ENCODE measurements at places on chromosomes 13 and 19.

DNA sequence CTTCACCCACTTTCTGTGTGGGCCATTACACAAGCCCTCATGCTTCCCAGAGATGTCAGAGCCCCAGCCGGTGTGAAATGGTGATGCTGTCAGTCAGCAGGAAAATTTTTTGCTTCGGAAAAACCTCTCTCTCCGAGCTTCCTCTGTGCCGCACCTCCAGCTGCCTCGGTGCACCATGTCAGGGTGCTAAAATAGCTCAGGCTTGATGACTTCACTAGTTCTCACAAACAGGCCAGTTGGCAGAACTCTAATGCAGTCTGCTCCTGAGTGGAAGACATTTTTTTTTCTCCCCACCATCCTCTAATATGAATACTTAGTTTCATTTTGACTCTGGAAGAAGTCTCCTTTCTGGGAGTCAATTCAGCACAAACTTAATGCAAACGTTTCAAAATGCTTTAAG is 71.3 kb downstream of the KLF12 start:
- DNase-seq = no peak

DNA sequence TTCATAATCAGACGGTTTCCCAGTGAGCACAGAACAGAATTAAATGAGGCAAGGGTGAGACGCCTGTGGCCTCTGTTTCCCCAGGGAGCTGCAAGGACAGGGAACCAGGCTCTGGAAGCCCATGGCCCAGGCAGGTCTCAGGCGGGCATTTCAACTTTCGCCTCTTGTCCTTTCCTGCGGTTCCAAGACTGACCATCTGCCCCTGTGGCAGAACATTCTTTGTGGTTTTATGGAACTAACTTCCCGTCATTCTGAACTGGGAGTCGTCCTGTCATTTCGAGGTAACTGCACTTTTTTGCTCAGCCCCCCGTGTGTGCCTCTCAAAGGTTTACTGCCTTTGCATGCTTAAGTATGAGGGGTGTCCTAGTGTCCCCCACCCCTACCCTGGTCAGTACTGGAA is 70.9 kb downstream of the KL start:
- DNase-seq = no peak

GRCh38 chr13:110070046-110070445 is 236.9 kb downstream of the COL4A1 start:
- DNase-seq = no peak

- DNase-seq = no peak
Measured at GRCh38 chr13:61777899-61778298, 362.2 kb upstream of the PCDH20 start.

- DNase-seq = no peak
Measured at GRCh38 chr13:101416181-101417042, at the start of gene NALCN. Gene NALCN, minus strand, starts transcription at chr13:101416508. Its CDS starts 17,382 bp downstream, at chr13:101399126.

- DNase-seq = no peak
Measured at GRCh38 chr19:49210901-49211451, 53.4 kb downstream of the TRPM4 start.

- no peak for DNase-seq
Measured at GRCh38 chr13:95605448-95606125, 38.9 kb downstream of the DZIP1 start.

DNA sequence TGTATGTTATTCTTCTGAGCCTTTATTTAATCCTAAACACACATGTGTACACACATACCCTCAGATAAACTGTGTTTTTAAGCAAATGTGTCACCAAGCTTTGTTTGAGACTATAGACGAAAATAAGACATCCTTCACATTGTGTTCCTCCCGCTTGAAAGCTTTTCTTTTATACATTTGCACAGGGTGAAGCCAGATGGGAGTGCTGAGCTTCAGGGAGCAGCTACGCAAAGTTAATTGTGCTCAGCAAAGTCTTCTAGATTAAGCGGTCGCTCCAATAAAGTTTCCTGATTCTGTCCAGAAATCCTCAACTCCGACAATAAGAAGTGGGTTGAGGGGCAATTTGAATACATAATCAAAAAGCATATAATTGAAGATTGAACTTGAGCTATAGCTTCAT is 117.2 kb upstream of the ARGLU1 start:
- no peak for DNase-seq

GRCh38 chr13:28333204-28333881 is 161.6 kb downstream of the FLT1 start:
- DNase-seq = no peak

- no peak for DNase-seq
Measured at GRCh38 chr13:41241626-41242025, 21.8 kb downstream of the MTRF1 start.

GRCh38 chr13:59681636-59682311 is 482.0 kb downstream of the DIAPH3 start:
- DNase-seq = no peak

DNA sequence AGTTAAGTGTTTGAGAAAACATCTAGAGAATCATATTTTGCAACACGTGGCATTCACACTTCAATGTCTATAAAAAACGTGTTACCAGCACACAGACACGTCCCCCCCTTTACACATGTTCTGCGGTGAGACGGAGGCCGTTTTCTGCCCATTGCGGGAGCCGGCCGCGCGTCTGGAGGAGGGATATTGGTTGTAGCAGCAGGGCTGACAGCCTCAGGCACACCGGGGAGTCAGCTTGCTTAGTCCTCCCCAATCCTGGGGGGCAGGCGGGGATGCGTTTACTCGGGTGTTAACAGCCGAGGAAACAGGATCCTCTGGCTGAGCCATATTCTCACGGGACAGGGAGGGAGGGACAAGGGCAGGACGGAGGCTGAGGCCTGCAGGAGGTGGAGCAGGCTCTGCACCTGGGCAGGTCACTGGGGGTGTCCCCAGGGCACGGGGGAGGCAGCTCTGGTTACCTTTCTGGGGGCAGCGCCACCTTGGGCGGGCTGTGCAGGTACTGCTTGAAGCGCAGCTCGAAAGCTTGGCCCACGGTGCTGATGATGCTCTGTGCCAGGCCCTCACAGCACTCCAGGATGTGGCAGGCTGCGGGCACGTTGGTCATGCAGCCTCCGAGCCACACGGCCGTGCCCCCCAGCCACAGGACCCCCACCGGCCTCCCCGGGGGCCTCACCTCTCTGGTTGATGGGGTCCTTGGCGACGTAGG is 25.0 kb downstream of the SHC2 start:
- DNase-seq = no peak

DNA sequence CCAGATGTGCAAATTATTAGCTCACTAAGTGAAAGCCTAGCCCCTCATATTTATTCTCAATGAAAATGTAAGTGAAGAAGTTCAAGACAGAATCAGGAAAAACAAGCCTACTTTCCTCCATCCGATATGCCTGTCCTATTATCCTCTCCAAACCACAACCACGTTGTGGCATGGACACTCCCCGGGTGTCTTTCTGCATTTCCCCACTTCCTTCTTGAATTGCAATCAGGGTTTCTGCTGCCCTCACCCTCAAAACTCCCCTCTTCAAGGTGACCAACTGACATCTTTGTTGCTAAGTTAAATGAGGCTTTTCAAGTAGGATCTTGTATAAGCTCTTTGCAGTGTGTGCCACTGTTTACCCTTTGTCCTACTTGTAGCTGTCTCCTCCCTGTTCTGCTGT is 11.8 kb downstream of the SLC25A30 start:
- DNase-seq = no peak

GRCh38 chr13:110410936-110411687 is 104.0 kb downstream of the COL4A2 start:
- DNase-seq = no peak

DNA sequence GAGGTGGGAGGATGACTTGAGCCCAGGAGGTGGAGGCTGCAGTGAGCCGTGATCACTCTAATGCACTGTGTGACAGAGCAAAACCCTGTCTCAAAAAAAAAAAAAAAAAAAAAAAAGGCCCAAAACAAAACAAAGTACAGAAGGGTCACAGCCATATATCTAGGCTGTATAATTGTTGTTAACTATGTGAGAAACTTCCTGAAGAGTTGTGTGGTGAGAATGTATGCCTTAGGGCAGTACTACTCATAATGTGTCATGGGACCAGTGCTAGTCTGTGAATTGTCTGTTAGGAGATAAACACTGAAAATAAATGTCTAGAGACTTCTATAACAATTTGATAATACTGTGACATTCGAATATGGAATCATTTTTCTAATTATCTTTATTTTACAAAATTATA is 43.1 kb downstream of the PAN3 start:
- no peak for DNase-seq

DNA sequence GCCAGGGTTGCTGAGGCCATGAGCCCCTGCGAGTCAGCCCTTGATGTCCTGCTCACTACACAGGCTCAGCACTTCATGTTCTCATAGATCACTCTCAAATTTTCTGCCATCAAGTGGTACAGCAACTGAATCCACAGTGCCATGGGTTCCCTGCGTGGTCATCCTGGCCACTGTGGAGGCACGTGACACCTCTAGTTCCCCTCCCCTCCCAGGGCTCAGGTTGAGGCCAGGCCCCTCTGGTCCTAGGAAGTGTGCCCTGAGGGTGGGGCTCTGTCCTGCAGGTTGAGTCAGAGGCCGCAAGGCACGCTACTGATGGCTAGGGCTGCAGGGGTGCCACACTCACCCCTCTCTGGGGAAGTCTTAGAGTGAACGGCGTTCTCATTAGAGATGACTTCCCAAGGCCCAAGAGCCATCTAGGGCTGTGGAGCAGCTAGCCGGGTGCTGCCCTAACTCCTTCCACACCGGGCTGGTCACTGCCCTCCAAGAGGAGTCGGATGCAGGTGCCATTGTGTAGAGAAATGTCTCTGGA is 39.8 kb upstream of the TPM4 start:
- DNase-seq = no peak

- DNase-seq = no peak
Measured at GRCh38 chr13:31898378-31899071, 133.0 kb upstream of the FRY start.

DNA sequence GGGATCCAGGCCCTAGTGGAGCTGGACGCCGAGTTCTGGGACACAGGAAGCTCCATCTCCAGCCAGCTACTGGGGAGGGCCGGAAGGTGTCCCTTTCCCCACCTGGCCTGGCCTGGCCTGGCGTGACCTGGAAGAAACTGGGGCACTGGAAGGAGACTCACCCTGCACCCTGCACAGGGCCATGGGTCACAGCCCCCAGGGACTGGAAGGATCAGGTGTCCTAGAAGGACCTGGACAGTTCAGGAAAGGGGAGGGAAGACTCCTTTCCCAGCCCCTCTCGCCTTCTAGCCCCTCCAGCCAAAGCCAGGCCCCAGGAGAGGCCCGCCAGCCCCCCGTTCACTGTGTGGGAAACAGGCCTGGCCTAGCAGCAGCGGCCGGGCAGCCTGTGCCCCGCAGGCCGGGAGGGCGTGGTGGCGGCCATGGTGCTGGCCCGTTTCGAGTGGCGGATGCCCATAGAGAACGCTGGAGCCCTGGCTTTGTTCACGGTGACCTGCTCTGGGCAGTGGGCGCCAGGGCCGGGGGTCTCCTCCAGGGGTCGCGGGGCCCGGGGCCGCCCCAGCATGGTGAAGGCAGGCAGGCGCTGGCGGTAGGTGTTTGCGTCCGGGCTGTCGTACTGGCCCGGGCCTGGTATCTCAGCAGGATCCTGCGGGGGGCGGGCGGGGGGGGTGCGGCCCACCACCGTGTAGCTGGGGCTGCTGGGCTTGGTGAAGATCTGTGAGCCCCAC is 2.8 kb upstream of the SHC2 start:
- no peak for DNase-seq

- no peak for DNase-seq
Measured at GRCh38 chr19:41239363-41239762, 20.3 kb downstream of the AXL start.

DNA sequence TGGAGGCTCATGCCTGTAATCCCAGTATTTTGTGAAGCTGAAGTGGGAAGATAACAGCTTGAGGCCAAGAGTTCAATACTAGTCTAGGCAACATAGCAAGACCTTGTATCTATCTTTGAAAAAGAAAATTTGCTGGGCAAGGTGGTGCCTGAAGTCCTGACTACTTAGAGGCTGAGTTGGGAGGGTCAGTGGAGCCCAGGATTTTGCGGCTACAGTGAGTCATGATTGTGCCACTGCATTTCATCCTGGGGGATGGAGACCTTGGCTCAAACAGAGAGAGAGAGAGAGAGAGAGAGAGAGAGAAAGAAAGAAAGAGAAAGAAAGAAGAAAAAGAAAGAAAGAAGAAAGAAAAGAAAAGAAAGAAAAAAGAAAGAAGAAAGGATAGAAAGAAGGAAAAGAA is 1872.3 kb upstream of the PCDH20 start:
- no peak for DNase-seq

GRCh38 chr13:28817204-28817603 is 2.9 kb upstream of the MTUS2 start:
- no peak for DNase-seq

DNA sequence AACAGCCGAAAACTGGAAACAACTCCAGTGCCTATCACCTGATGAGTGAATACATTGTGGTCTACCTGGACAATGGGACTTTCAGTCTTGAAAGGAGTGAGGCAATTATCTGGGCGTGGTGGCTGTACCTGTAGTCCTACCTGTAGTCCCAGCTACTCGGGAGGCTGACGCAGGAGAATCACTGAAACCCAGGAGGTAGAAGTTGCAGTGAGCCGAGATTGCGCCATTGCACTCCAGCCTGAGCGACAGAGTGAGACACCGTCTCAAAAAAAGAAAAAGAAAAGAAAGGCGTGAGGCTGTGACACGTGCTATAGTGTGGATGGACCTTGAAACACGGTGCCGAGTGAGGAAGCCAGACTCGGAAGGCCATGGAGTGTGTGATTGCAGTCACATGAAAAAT is 4.1 kb upstream of the NTN5 start:
- DNase-seq = no peak

DNA sequence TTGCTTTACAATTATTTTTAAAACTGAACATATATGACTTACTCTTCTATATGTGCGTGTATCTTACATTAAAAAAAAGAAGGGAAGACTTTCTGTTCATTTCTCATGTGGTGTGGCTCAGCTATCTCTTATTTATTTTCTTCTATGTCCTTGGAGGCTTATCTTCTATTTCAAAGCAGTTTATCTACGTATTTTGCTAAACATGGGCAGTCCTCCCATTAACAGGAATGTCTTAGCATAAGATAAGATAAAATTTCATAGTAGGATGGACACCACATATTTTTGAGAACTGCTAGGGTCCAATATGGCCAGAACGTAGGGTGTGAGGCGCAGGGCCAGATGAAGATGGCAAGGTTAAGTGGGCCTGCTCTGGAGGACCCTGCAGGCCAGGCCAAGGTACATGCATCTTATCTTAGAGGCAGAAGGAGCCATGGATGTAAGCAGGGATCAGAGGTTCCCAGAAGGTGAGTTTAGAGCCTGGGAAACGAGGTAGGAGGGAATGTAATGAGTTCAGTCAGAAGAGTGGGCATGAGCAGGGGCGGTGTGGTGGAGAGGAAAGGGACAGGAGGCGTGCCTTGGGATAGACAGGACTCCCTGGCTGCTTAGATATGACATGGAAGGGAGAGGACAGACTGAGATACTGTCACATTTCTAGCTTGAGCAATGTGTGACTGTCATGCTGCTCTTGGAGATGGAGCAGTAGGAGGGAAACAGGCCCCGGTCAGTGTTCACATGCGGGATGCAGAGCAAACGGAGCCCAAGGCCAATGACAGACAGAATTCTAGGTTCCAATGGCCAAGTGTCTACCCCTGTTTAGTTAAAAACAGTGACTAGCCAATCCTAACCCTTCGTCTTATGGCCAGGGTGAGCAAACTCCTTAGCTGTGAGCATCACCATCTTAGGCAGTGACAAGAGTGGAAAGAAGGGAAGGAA is 68.6 kb upstream of the MEDAG start:
- DNase-seq = no peak

Data from inflammatory macrophage treated with lipopolysaccharide for 1 hour (primary cell).